ENCODE measurements at places on chromosomes 3 and 15. TPM values are rescaled to one million over a fixed set of nuclear protein-coding genes. Genes with fewer than 3 reads are reported as not detected.

MYEF2 gene
- total RNA-seq = 11.9 TPM

SMARCC1 gene
- total RNA-seq = 22.9 TPM

GPR171 gene
- not detected for total RNA-seq

LXN gene
- 3.2 TPM for total RNA-seq

CYP1A2 gene
- not detected for total RNA-seq

FAM227B gene
- total RNA-seq = 18.5 TPM

DNA sequence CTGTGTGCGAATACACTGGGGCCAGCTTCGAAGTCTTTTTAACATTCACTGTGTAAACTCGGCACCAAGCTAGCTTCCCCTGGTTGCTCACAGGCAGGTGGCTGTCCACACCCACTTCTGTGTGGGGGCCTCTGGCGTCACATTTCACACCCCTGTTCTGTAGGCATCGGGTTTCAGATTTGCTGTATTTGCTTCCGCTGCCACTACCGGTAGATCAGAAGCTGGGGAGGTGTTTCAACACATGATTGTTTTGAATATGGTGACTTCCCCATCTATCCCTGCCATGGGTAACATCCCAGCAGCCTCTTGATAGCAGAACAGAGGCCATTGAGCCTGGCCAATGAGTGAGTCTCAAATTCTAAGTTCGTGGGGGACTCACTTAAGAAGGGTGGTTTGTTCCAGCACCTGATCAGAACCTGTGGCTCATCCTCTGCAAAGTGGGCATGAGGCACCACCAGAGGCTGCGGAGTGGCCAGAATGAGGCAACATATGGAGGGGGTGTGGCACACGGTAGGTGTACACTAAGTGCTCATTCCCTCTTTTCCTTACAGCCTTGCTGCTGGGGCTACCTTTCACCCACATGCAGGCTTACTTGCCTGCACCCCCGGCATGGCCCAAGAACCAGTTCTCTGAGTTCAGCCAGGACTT lies 61.5 kb downstream of the IQSEC1 start:
- DNase-seq = no peak

DNA sequence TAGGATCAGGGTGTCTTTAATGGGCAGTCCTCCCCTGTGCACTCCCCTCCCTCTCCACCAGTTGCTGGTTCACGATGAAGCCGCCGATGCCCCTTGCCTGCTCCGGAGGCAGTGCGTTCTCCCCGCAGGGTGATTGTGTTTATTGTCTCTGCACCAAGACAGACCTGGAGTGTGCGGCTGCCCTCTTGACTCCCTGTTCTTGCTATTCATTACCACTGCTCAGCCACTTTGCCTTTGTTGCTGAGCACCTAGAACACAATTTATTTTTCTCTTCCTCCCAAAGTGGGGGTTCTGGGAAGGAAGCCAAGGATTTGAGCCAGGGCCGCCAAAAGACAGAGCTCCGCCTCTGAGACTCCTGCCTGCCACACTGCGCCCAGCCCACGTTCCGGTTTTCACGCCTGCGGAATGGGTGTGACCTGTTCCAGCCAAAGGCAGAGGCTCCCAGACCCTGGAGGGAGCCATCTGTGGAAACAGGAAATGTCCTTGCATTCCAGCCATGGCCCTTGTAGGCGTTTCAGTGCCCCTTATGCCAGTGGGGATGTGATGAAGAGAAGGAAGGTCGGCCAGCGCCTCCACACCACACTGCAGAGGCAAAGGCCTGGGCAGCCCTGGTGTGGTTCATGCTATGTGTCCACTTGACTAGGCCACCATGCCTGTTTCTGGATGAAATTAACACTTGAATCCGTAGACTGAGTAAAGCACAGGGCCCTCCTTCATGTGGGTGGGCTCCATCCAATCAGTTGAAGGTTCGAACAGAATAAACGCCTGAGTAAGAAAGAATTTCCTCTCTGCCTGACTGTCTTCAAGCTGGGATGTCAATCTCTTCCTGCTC lies 85.8 kb downstream of the HMG20A start:
- peak; percentile 82 for DNase-seq

GRCh38 chr3:50278123-50278879 lies 586 bp upstream of the LSMEM2 start:
- no peak for DNase-seq

DNA sequence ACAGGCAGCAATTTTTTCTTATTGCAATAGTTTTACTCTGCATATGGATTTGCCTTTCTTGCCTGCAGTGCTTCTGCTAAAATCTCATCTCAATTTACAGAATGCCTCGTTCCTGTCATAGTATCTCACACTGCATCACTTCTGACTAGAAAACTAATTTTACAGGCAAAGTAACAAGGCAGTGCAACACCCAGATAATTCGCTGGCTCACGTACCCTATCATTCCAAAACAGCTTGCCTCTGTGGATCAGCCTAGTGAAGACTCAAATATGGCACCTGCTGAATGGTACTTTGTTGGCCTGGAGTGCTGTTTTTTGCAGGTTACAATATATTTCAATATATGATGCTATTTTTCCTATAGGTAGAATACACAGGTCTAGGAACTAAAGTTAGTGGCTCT lies 5.3 kb downstream of the EIF5A2 start:
- no peak for DNase-seq

GRCh38 chr15:63699101-63699785 lies 102.1 kb downstream of the FBXL22 start:
- no peak for DNase-seq

DNA sequence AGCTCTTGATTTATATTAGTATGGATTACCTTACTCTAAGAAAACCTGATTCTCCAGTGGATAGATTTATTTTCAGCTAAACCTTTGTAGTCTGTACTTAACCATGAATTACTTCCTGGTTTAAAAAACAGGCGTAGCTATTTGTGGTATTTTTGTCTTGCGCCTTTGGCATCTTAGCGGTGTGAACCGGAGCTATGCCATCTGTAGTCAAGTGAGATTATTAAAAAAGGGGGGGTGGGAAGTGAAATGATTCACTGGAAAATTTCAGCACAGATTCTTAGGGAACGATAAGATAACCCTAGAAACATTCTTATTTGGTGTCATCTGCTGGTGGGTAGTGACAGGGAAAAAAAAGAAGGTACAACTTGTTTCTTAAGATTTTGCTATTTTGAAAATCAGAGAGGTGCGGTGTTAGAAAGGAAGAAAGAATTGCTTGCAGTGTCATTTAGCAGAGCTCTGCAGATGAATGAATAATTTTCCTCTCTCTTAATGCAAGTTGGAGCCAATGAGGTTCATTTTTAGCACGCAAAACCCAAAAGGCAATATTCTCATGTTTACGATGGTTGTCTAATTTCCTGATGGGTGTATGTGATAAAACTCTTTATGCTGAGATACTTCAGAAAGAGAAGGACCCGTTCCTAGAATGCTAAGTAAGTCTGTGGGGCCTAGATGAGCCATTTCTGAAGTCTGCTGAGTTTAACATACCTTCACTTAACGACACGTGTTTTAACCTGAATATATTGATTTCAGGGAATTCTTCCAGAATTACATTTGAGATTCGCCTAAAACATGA lies 44.0 kb downstream of the PSMD6 start:
- DNase-seq = no peak

GRCh38 chr3:166029507-166029906 lies 192.3 kb upstream of the BCHE start:
- DNase-seq = no peak

- DNase-seq = no peak
Measured at GRCh38 chr3:46091046-46091445, 63.8 kb upstream of the XCR1 start.

DNA sequence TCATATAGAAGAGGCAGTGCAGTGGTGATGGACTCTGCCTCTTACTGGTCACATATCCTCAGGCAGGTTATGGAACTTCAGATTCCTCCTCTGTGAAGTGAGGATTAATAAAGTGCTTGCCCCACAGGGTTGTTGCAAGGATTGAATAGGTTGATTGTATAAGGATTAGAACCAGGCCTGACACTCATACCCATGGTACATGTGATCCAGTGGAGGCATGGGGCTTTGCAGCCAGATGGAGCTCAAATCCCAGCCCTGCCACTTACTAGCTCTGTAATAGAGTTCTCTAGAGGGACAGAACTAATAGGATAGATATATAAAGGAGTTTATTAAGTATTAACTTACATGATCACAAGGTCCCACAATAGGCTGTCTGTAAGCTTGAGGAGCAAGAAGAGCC lies 184.6 kb upstream of the EIF1B start:
- no peak for DNase-seq

DNA sequence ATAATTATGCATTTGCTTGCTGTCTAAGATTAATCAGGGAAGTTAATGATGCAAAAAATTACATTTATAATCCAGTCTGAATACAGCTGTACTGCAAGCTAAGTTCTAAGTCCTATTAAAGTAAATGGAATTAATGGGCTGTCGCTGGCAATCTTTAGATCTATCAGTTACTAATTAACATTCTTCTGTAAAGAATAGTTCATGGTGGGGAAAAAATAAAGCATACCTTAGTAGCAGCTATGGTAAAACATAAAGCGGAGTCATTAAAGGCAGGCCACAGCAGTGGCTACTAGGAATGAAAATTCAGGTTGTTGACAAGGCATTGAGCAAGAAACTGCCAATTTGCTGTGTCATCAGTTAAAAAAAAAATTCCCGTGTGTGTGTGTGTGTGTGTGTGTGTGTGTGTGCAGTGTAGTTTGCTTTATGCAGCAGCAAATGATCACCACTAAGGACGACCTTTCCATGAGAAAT lies 129.8 kb downstream of the ZNF385D start:
- no peak for DNase-seq

DNA sequence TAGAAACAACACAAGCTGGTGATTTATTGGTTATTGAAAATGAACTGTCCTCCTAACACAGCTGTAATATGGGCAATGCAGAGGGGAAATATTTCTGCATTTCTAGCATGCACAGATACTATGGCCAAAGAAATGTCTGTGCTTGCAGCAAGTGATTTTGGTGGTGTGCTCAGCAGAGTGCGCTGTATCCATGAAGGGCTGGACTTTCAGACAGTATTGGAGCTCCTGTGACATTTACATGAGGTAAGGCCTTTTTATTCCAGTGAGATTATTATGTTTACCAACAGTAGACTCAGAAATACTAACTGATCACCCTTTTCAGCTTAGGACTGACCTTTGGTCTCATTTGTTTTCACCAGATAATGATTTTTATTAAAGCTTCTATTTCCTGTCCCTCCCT lies 1302.6 kb upstream of the EPHA6 start:
- DNase-seq = no peak
